Right hindlimb (tissue), 1 donor: ENCODE measurements at places on chromosomes 3 and 15.

DNA sequence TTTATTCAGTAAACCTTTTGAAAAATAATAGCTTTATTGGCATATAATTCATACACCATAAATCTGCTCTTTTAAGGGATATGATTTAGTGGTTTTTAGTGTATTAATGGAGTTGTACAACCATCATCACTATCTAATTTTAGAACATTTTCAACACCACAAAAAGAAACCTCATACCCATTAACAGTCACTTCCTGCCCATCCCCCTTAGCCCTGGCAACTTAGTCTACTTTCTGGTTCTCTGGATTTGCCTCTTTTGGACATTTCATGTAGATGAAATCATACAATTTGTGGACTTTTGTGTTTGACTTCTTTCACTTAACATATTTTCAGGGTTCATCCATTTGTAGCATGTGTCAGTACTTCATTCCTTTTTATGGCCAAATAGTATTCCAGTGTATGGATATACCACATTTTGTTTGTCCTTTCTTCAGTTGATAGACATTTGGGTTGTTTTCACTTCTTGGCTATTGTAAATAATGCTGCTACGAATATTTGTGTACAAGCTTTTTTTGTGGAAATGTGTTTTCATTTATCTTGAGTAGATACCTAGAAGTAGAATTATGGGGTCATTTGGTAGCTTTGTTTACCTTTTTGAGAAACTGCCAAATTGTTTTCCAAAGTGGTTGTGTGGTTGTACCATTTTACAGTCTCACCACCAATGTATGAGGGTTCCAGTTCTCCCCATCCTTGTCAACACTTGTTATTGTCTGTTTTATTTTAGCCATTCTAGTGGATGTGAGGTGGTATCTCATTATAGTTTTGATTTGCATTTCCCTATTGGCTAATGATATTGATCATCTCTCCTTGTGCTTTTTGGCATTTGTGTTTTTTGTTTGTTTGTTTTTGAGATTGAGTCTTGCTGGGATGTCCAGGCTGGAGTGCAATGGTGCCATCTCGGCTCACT is 45.8 kb downstream of the SMAD3 start:
- no peak for DNase-seq

DNA sequence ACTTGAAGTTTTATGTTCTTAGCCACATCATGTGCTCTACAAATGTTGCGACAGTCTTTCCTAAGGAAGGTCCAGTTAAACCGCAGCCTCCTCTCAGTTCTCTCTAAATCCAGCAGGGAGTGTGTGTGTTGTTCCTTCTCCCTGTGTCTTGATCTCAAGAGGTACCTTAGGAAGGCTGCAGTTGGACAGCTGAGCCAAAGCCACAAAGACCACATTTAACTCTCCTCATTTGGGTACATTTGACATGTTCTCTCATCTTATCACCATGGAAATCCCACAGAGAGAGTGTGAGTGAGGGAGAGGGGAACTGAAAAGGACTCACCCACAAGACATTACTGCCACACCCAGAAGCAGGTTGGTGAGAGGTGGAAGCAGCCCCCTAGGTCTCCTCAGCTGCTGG is 79.5 kb downstream of the CD200R1L start:
- no peak for DNase-seq

GRCh38 chr3:178703268-178703975 is 167.2 kb downstream of the KCNMB2 start:
- DNase-seq, result no peak

- no peak for DNase-seq
Observed at GRCh38 chr3:72405943-72406566, 442.2 kb downstream of the SHQ1 start.

DNA sequence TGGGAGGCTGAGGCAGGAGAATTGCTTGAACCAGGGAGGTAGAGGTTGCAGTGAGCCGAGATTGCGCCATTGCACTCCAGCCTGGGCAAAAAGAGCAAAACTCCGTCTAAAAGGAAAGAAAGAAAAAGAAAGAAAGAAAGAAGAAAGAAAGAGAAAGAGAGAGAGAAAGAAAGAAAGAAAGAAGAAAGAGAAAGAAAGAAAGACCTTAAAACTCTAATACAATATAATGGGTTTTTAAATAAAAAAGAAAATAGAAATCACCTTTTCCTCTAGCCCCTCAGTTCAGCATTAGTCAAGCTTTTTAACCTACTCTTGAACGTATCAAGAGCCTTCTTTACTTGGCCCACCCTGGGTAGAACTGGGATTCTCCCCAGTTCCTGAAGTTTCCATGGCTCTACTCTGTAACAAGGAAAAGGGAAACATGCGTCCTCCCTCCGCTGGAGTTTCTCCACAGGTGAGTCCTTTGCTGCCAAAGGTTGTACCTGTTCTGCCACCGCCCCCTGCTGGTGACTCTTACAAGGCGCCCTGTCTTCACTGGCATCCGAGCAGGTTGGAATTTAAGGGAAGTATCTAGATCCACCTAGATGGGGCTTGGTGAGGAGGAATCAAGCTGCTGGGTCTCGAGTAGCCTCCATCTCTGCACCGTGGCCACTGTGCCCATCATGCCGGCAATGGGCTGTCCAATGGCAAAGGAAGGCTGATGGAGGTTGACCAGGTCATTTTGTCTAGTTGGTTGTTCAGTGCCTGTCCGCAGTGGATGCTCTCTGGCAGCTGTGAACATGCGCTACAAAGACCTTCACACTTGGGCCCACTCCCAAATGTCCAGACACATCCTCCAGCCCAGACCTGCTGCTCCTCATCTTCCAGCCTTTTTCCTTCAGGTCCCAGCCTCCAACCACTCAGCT is 20.6 kb upstream of the EPHB3 start:
- DNase-seq, result no peak

DNA sequence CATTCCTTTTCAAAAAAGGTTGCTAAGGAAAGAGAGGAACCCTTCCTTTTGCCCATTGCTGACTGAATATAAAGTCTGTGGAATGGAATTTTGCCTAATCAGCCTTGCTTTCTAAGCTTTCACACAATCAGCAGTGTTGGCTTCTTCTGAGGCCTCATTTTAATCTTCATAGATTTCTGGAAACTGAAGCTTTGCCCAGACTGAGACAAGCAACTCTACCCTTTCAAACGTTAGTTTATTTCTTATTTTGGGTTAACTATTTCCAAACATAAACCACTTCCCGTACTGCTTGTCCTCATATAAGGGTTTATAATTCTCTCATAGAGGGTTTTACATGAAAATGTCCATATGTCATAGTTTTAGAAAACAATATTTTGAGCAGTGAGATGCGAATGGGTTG is 82.9 kb downstream of the NR1D2 start:
- no peak for DNase-seq

DNA sequence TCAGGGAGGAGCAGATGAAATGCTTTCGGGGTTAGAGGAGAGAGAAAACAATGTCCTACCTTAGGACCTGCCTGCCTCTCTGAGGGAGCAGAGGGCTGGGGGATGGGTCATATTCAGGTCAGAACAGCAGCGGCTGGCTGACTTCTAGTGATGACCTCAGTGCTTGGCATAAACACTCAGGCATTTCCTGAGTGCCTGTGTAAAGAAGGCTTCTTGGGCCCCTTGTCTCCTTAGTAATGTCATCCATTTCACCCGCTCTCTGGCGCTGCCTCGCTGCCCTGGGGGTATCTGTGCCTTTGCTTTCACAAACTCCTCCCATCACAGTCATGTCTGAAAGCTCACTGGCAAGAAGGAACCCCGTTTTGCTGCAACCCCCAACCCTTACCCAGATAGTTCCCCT is 82.9 kb upstream of the GSK3B start:
- DNase-seq, result peak; percentile 46

- no peak for DNase-seq
Observed at GRCh38 chr3:138289260-138289659, 40.4 kb downstream of the NME9 start.
